T-helper 22 cell (primary cell): ENCODE measurements at places on chromosomes 6 and 20.

GRCh38 chr6:57313711-57314471, 3.5 kb upstream of the PRIM2 start:
- DNase-seq, result no peak

DNA sequence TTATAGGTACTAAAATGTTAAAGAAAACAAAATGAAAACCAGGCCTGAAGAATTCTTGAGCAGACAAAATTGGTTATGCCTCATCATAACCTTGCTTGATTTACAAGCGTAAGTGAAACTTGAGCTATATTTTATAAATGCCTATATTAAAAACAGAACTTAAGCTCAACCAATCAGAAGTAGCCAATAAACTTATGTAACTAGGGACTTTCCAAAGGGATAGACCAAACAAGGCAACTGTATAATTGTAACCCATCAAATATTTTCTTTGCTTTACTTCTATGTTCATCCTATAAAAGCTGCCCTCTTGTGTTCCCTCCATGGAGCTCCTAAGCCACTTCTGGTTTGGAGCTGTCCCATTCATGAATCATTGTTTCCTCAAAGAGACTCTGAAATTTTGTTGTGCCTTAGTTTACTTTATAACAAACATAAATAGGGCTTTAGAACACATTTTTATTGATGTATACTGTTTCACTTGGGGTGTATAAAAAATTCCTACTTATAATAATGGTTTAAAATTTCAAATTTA, 101.6 kb upstream of the CARMIL1 start:
- no peak for DNase-seq

- no peak for DNase-seq
These were observed 212.0 kb upstream of the SSTR4 start for GRCh38 chr20:22823119-22823518.

DNA sequence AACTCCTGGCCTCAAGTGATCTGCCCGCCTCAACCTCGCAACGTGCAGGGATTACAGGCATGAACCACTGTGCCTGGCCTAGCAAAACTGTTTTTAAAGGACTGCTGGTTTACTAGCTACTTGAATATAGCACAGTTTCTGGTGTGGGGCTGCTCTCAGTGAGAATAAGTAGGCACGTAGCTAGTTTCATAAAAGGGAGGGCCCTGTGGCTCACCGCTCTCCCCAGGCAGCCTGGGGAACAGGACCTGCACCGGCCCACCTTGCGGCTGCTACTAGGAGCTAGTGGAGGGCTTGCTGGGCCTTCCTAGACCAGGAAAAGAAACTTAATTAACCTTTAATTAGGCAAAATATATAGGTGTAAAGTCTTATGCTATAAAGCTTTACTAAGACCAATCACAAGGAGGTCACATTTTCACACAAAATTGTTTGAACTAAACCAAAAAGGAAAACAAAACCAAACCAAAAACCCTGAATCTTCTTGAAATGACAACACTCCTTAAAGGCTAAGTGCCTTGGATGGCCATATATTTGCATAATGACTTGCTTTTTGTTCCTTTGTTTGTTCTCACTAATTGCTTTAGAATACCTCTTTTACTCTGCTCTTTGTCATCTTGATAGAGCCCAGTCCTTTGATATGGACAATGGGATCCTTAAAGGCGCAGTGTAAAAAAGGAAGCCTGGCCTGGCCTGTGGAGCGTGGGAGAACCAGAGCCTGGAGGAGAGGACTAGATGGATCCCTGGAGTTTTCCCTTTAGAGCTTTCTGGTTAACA, 69.5 kb upstream of the SAMD5 start:
- DNase-seq, result no peak

GRCh38 chr6:3102875-3103274, 15.6 kb upstream of the BPHL start:
- DNase-seq, result no peak

DNA sequence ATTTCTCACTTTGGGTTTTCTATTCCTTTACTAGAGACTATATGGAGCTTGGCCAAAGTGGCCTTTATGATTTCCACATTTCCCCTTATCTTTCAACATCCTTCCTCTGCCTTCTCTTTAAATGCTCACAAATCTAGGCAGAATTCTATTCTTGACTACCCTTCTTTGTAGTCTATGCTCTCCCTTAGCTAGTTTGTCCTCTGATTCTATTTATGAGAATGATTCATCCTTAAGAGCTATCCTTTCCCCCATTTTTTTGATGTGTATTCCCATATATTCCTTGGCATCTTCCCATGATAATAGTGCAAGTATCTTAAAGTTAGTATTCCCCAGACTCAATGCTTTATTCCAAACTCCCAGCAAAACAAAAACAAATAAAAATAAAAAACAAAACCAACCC, 53.1 kb downstream of the IL20RA start:
- no peak for DNase-seq

DNA sequence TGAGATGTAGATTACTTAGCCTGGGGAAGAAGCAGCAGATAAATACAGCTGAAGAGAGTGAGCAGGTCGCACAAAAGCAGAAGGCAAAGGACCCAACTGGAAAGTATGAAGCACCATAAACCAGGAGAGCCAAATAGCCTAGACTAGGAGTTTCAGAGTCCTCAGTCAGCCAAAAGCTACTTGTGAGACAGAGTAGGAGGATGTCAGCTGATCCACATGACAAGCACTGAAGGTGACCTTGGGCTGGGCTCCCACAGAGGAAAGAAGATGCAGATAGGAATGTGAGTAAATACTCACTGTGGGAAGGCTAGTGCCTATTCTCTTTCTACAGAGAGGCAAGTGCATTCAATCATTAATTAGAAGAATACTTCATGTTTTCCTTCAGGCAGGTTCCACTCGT, 274.0 kb upstream of the POU3F2 start:
- no peak for DNase-seq

DNA sequence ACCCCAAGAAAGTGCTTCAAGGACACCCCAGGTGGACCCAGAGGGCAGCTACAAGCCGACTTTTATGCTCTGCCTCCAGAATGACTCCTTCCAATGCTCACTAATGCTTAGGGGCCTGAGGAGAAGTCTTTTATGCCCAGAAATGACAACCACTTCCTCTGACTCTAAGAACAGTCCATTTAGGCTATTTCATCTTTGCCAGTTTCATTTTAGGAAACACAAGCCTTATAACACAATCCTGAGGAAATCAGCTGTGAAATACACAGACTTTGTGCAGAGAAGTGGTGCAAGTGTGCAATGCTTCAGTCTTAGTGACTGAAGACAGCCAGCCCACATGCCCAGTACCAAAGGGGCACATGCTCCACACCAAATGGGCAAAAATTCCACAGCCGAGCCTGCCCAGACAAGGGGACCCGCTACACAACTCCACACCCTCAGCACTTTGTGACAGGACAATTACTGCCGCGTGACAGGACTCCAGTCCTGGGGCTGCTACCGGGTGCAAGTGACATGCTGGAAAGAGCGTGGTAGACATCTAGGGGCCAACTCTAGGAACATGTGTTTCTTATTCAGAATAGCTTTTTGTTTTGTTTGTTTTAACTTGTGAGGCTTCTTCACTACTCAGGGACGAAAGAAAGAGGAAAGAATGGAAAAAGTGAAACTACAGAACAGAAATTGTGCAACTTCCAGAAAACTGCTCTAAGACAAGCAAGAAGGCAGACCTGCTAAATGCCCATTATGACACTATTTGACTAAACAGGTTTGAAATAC, 28.2 kb upstream of the PLAGL1 start:
- no peak for DNase-seq

GRCh38 chr6:36766399-36766945, 68.8 kb downstream of the RAB44 start:
- no peak for DNase-seq

DNA sequence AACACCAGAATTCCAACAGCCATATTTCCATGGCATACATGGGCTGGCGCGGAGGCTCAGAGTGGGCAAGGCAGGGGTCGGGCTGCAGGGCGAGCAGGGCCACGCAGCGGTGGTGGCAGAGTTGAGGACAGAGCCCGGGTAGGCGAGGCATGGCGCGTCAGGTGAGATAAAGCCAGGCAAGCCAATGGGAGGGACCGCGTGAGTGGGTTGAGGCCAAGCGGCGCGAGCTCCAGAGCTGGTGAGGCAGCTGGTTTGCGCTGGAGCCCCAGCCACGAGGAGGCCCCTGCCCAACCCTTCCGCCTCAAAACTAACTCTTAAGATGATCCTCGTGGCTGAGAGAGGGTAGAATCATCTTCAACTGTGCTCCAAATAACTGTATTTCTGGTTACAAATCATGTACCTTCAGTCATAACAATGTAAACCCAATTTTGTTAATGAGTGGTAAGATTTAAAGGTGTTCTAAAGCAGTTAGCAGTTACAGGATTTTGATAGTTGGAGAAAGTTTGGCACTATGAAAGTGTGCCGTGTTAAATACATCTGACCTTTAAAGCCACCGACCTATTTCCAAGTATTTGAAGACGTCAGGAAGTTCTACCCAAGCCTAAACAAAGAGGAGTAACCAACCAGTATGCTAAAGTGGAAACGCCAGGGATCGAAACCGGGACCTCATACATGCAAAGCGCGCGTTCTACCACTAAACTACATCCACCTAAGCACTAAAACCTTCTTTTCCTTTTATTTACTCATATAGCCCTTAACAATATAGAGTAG, 107.9 kb downstream of the GPX5 start:
- no peak for DNase-seq

GRCh38 chr6:54897462-54898189, 51.1 kb downstream of the FAM83B start:
- DNase-seq, result no peak

GRCh38 chr20:58268421-58268821, 40.0 kb upstream of the ANKRD60 start:
- DNase-seq, result no peak

GRCh38 chr20:33076662-33077372, 2.6 kb upstream of the BPIFB4 start:
- no peak for DNase-seq

GRCh38 chr6:57242505-57242904, 20.4 kb upstream of the RAB23 start:
- DNase-seq, result no peak
